Activated CD8-positive, alpha-beta memory T cell treated with anti-CD3 and anti-CD28 coated beads for 4 hours (primary cell): ENCODE measurements at places on chromosomes 16 and 17.

DNA sequence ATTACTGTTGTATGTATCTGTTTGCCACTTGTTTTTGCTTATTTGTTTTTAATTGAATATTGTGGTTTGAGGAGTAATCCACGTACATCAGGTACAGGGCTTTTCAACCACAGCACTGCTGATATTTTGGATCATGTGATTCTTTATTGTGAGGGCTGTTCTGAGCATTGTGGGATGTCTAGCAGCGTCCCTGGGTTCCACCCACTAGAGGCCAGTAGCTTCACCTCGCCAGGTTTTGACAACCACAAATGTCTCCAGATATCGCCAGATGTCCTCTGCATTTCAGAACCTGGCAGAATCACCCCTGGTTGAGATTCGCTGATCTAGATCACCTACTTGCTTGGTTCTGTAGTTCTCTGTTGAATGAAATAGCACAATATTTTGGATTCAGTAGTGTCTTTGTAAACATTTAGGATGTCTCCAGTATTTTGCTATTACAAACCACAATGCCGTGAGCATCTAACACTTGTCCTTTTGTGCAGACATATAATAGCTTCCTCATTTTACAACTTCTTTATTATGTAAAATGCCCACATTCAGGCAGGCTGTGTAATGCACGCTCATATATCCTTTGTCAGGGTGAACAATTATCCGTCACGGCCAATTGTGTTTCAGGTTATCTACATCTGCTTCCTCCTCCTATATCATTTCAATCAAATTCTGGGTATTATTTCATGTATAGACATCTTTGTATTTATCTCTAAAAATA is 380.3 kb downstream of the SNX29 start:
- DNase-seq, result no peak

DNA sequence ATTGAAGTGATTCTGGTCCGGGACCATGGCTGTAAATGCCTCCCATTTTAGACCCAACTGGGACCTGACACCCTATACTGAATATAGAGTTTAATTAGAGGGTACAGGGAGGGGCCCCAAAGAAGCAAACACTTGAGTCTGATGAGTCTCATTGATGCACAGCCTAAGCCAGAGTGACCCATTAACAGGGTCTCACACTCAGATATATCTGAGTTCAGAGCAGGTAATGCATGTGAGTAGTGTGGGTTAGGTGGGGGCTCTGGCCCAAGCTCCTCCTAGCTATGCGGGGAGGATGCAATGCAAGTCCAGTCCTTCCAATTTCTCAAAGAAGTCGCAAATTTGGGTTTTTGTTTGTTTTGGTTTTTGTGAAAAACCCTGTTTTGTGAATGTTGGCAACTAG is 17.1 kb upstream of the MARCHF10 start:
- DNase-seq, result no peak

DNA sequence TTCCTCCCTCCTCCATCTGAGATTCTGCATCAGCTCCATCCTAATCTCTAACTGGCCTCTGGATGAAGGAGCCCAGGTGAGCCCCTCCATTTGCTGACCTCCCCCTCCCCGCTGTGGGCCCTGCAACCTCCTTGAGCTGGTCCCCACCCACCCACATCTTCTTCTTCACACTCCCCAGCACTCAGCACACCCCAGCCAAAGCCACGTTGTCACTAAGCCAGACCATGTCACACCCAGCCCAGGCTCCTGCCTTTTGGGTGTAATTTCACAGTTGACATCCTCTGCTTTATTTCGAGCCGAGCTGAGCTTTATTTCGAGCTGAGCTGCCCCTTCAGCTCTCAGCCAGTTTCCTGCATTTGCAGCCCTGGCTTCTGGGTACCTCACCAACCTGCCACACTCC is 282.7 kb upstream of the TNRC6C start:
- no peak for DNase-seq

- DNase-seq, result no peak
Observed at GRCh38 chr16:70638814-70639792, 7.3 kb upstream of the IL34 start.

DNA sequence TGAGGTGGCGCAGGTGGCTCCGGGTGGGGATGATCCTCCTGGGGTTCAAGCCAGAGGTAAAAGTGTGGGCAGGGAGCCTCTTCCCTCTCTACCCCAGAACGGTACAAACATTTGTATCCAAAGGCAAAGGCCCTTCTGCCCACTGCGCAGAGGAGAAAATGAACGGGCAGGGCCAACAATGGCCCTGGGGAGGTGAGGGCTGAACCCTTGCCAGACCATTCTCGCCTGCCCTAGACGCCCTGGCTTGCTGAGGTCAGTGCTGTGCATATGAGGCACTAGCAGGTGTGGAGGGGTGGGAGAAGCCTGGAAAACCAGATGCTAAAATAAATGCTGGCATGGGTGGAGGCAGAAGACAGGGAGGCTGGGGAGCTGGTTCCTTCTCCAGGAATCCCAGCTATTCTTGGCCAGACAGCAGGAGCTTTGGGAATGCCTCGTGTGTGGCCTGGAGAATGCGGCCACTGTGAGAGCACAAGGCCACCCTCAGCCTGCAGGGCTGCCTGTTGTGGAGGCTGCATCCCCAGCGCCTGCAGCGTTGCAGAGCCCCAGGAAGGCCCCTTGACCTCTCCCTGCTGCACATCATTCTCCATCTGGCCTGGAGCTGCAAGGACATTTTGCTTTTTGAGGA is 4.5 kb downstream of the C17orf50 start:
- no peak for DNase-seq

- peak; percentile 58 for DNase-seq
Observed at GRCh38 chr16:4414187-4414917, 2.0 kb downstream of the CORO7 start.

- no peak for DNase-seq
Observed at GRCh38 chr16:70777973-70778406, 23.0 kb downstream of the VAC14 start.

- no peak for DNase-seq
Observed at GRCh38 chr16:73558219-73558618, 510.3 kb upstream of the ZFHX3 start.

- DNase-seq, result no peak
Observed at GRCh38 chr17:42673885-42674754, 2.7 kb downstream of the PLEKHH3 start.

DNA sequence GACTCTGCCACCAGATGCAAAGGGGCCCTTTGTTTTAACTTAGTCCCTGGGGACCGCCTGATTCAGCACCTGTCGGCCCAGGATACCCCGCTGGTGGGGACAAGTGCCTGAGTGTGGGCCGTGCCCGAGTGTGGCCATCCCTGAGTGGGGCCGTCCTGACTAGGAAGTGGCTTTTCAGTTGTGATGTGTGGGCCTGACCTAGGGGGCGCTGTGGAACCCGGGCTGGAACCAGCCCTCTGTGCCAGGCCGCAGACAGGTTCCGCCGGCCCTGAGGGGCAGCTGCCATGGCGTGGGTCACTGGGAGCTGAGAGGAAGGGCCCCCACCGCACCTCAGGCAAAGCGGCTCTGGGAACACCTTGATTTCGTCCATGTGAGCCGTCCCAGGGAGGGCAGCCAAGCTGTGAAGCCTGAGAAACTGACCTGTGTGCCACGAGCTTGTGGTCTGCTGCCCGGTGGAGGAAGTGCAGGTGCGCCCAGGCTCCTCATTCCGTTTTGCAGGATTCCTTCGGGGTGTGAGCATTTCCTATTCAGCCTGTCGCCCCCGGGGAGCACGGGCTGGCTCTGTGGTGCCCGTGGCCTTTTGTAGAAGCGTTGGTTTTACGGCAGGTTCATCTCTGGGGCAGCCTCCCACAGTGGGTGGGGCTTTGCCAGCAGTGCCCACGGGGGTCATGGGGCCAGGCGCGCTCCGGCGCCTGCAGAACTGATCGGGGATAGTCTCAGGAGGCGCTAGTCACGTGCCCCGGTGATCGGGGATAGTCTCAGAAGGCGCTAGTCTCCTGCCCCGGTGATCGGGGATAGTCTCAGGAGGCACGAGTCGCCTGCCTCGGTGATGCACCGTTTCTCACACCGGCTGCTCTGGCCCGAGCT is 5.3 kb downstream of the RPL13 start:
- DNase-seq, result no peak

- DNase-seq, result no peak
Observed at GRCh38 chr17:73747221-73748002, 103.2 kb upstream of the SDK2 start.

- no peak for DNase-seq
Observed at GRCh38 chr16:9941245-9941644, 241.0 kb downstream of the GRIN2A start.

GRCh38 chr16:814974-815373 is 14.4 kb upstream of the GNG13 start:
- DNase-seq, result no peak

- no peak for DNase-seq
Observed at GRCh38 chr16:72794319-72794718, 253.6 kb downstream of the ZFHX3 start.

DNA sequence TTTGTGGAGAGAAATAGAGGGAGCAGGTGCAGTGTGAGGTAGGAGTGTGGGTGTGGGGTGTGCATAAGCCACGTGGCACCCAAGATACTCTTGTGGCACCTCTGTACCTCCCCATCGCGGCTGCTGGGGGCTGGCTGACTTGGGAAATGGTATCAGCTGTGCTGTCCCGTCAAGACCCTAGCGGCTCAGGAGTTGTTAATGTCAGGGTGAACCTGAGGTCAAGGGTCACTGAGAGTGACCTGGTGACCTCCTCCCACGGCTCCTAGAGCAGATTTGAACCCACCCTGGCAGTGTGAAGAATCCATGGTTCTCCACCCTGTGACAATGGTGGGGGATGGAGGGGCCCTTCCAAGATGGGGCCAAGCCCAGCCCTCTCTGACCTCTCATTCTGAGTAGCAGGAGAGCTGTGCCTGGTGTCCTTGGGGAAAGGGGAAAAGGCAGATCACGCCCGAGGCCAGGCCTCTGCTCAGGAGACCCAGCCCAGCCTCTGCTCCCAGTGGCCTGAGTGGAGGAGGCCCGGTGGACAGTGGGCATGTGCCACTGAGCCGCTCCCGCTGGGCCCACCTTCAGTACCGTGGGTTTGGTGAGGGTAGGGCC is 3.0 kb upstream of the WFIKKN2 start:
- no peak for DNase-seq

DNA sequence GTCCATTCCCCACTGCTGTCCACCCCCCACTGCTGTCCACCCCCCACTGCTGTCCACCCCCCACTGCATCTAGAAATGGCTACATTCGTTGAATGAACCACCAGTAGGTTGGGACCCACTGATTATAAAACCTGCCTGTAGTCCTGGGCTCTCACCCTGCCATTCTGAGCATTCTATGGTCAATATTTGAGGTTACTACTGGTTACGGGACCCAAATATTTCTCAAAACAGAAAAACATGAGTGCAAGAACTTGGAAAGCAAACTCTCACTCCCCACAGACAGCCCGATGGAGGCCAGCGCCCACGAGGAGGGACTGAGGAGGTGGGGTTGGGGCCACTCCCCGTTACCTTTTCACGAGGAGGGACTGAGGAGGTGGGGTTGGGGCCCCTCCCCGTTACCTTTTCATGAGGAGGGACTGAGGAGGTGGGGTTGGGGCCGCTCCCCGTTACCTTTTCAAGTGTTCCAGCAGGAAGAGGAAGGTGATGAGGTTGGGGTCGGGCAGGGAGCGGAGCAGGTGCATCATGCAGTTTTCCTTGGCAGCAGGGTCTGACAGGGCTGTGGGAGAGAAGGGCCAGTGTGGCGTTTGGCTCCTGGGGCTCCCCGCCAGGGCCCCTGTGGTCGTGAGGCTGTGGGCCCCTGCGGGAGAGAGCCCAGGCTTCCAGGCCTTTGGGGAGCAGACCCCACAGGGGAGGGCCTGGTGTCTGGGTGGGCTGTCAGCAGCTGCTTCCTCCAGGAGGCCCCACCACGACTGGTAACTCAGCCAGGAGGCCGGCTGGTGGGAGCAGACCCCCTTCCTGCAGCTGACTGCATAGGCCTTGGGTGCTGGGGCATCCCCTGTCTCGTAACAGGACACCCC is 12.5 kb downstream of the TIMM22 start:
- DNase-seq, result no peak

DNA sequence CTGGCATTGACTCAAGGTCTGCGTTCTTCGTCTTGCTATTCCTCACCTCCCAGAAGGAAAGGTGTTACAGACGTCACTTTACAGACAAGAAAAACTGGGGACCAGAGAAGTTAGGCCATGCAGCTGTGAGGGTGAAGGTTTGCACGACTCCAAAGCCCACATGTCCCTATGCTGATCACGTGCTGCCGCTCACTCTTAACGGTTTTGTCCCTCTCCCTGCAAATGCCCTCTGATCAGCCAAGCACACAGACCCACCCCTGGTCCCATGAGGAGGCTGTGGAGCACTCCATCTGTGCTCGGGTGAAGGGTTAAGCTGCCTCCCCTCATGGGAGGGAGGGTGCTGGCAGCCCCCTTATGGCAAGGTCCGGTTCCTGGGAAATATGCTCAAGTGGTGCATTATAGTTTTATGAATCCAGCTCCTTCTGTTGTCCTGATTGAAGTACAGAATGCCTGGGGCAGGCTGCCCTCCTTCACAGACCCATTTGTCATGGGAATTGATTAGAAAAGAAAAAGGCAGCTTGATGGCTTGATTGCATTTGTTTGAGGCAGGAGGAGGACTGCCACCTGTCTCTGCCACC is 18.8 kb downstream of the CCDC182 start:
- no peak for DNase-seq

DNA sequence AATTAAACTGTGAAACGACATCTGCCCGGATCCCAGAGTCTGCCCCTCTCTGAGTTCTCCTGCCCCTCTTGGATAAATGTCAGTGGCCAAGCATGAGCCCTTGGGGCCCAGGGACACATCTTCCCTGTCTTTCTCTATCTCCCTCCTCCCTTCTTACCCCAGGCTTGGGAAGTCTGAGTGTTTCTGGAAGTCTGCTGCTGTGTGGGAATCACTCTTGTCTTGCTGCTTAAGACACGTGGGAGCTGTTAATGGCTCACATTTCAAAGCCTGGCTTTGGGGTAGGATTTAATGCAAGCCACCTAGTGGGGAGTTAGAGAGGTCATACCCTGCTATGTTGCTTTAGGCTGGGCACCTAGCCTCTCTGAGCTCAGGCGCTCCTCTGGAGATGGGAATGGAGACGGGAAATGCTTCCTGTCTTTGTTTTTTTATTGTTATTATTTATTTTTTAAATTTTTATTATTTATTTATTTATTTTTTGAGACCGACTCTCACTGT is 218.5 kb upstream of the CIBAR2 start:
- DNase-seq, result no peak

DNA sequence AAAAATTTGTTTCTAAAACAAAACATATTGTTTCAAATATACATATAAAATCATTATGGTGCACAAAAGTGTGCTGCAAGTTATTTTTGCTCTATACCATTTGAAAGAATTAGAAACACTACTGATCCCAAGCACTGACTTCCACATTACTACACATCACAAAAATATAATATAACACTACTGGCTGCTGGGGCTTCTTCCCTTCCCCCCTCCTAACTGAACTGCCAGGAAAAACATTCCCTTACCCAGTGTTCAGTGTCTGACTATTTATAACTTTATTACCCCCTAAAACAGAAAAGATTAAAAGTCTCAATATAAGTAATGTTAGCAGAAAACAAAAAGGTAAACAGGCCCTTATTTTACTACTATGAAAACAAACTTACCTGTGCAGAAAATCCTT is 36.9 kb downstream of the GPATCH8 start:
- DNase-seq, result no peak

- DNase-seq, result no peak
Observed at GRCh38 chr17:75806822-75807500, 22.4 kb downstream of the UNK start.
